ENCODE measurements at places on chromosomes 12 and 14.

DNA sequence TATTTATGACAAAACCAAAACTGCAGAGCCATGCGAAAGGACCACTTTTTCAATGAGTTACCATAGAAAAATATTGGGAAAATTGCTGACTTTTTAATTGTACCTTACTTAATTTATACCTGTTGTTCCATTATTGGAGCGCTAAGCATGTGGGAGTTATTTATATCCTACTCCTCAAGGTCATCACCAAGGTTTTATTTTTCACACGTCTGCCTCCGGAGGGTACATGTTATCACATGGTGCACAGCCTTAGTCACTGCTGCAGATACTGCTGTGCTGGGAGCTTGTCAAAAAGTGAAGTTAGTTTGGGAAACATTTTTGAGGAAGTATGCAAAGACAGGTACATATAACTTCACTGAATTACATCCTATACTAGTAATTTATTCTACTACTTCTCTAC lies 1444.3 kb downstream of the AACS start:
- no peak for DNase-seq

- DNase-seq = no peak
Observed at GRCh38 chr14:99671235-99672224, 12.6 kb upstream of the CYP46A1 start.

DNA sequence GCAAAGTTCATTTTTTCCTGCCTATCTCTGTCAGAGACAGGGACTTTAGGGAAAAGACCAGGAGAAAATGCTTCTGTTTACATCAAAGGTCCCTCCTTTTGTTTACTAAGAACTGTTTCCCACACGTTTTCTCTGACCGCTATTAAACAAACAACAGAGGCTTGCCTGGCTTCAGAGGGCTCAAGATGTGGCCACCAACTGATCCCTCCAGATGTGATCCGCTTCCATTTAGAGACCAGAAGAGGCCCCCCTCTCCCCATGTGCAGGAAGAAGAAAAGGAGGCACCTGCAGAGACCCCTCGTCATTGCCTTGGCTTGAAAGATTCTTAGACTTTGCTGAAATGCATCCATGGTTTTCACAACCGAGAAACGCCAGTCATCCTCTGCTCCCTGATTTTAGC lies 217.9 kb upstream of the PWP1 start:
- no peak for DNase-seq

- no peak for DNase-seq
Observed at GRCh38 chr14:54257424-54257823, 139.4 kb upstream of the CDKN3 start.

DNA sequence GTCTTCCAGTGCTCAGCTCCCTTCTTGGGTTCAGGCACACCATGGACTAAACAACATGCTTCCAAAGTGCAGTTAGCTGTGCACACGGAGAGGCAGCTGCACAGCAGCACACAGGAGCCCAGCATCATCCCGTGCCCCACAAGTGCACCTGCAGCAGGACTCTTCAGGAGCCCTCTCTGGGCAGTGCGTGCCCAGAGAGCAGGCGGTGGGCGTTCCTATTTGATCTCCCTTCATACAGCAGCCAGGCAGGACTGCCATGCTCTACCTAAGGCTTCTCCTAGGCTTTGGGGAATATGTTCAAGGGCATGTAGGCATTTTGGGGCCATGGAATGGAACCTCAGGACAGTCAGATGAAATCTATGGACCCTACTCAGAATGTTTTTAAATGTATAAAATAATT lies 35.5 kb downstream of the ANO2 start:
- no peak for DNase-seq

DNA sequence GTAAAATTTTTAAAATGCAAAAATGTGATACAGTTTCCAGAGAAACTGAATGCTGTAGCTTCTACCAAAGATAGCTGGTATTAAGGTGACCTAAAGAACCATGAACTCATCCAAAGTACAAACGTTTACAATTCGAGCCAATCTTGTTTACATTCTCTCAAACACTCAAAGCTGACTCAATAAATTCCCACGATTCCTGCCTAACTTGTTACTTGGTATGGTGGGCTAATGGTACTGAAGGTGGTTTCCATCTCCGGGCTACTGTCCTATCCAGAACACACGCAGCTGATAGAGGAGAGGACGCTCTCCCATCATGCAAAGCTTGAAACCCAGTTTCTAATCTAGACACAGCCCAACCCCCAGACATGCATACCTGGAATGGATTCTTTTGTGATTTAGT lies 31.5 kb downstream of the RAD9B start:
- no peak for DNase-seq
